ENCODE measurements at places on chromosomes 1 and 21. TPM values are rescaled to one million over a fixed set of nuclear protein-coding genes. Genes with fewer than 3 reads are reported as not detected.

DNM3 gene
- 0.78 TPM for total RNA-seq

OR10Z1 gene
- total RNA-seq = not detected

RBM8A gene
- total RNA-seq = 225 TPM

TIAM1 gene
- 0.69 TPM for total RNA-seq

CLDN19 gene
- not detected for total RNA-seq

WNT2B gene
- 0.39 TPM for total RNA-seq
